Erythroblast (primary cell): ENCODE measurements at places on chromosomes 16 and 17.
A peak's percentile ranks its signal among the peaks of the same experiment; 100 is the strongest.

DNA sequence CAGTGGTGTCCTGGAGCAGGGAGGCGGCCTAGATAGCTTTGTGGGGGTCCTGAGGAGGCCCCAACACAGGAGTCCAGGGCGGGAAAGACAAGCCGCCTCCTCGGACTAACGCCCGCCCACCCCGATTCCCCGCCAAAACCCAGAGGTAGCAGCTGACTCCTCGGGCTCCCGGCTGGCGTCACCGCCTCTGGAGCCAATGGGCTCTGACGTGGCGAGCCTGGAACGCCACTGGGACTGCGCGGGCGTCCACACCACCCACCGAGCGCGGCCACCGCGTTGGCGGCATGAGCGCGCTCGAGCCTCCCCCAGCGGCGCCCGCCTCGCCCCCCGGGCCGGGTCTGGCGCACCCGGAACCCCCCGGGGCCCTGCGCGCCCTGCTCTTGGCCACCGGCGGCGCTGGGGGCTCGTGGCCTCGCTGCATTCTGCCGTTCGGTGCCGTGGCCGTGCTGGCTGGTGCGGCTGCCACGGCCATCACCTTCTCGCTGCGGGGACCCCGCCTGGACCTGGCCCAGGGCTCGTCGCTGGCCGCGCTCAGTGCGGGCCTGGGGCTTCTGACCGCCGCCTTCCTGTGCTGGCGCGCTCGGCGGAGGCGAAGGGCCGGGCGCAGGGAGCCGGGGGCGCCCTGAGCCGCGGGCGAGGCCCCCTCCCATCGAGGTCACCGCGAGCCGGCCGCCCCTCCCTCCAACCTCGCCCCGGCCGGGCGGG lies 3.4 kb upstream of the NTN3 start:
- DNase-seq: peak; percentile 84

DNA sequence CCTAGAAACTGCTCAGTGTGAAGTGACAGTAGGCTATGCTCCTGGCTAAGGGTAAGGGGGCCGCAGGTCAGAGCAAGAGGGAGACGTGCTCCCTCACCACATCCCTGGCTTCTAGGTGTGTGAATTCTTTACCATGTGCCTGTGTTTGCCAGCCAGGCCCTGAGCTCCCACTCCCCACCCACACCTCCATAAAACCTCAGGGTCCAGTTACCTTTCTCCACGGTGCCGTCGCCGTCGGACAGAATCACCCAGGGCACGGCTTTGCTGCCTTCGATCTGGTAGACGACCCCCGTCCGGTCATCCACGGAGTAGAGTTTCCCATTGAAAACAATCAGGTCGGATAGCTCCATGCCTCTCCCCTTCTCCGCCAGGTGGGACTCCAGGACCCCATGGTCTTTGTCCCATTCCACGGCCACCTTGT lies 12.8 kb downstream of the CANT1 start:
- no peak for DNase-seq

DNA sequence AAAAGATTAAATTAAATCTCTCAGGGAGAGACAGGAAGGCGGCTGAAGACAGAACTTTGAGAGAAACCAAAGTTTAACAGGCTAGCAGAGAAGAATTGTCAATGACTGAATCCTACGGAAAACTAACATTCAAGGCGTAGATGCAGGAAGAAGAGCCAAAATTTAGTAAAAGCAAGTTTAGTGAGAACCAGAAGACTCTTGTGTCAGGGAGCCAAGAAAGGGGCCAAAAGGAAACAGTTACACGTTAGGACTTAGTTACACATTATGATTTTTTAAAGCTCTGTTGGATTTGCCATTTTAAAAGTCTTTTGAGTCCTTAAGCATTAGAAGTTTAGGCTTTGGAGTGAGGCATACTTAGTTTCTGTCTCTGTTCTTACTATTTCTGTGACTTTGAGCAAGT lies 164.6 kb downstream of the CHD9 start:
- DNase-seq: no peak

DNA sequence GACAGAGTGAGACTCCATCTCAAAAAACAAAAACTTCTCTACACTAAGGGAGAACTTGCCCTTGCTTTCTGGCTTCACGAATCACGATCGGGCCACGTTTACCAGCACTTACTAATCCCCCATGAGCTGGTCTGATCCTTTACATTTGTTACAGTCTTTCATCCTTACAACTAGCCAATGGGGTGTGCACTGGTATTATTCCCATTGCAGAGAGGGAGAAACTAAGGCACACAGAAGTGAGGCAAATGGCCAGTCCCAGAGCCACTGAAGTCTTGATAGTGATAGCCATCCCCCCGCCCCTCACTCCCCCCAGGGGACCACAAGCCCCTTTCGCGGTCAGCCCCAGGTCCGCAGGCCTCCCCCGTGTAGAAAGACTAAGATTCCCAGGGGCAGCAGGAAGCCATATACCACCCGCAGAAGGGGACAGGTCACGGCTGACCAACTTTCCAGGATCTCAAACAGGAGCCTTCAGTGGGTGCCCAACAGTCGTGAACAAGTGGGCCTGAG lies 868 bp downstream of the NATD1 start:
- DNase-seq: no peak

DNA sequence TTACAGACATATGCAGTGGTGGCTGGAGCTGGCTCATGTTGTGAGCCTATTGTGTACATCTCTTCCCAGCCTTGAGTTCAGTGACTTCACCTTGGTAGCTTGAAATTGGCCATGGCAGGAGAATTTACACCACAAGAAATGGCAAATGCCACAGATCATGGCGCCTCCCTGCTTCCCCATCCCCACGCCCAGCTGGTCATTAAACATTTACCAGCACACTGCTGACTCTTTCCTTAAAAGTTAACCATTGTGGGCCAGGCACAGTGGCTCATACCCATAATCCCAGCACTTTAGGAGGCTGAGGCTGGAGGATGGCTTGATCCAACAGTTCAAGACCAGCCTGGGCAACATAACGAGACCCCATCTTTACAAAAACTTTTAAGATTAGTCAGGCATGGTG lies 22.6 kb upstream of the ITGB4 start:
- DNase-seq: no peak

GRCh38 chr17:67800495-67800928 lies 24.8 kb upstream of the BPTF start:
- peak; percentile 90 for DNase-seq
